Adrenal gland (tissue), 19 donors: ENCODE measurements at places on chromosomes 2 and 18. TPM values are rescaled to one million over a fixed set of nuclear protein-coding genes. Genes with fewer than 3 reads are reported as not detected.

TCF7L1 gene
- total RNA-seq: 5.8 TPM

CPLX4 gene
- total RNA-seq: 0.11 TPM

LMAN1 gene
- total RNA-seq: 116 TPM

PID1 gene
- 4.5 TPM for total RNA-seq

TTC27 gene
- total RNA-seq: 16.5 TPM

RAX gene
- not detected for total RNA-seq

ST6GAL2 gene
- not detected for total RNA-seq

VAMP8 gene
- total RNA-seq: 56.7 TPM
